Keratinocyte (primary cell): ENCODE measurements at places on chromosomes 13 and 19. TPM values are rescaled to one million over a fixed set of nuclear protein-coding genes. Genes with fewer than 3 reads are reported as not detected.

GRCh38 chr13:81377921-81378320, 1037.0 kb upstream of the SPRY2 start:
- no peaks in the 10 kb centered on the region for H3K4me1 ChIP-seq
- no peak for DNase-seq
- H3K36me3 ChIP-seq, result no peaks in the 10 kb centered on the region
- no peak overlapping the region for H3K4me3 ChIP-seq
- no peak overlapping the region for H3K27ac ChIP-seq

GRCh38 chr19:53707278-53707677, 75.5 kb downstream of the DPRX start:
- no peak overlapping the region for H3K27ac ChIP-seq
- no peak overlapping the region for H3K4me3 ChIP-seq
- no peaks in the 10 kb centered on the region for H3K4me1 ChIP-seq
- no peaks in the 10 kb centered on the region for H3K36me3 ChIP-seq
- H3K27me3 ChIP-seq, result no peaks in the 10 kb centered on the region

DNA sequence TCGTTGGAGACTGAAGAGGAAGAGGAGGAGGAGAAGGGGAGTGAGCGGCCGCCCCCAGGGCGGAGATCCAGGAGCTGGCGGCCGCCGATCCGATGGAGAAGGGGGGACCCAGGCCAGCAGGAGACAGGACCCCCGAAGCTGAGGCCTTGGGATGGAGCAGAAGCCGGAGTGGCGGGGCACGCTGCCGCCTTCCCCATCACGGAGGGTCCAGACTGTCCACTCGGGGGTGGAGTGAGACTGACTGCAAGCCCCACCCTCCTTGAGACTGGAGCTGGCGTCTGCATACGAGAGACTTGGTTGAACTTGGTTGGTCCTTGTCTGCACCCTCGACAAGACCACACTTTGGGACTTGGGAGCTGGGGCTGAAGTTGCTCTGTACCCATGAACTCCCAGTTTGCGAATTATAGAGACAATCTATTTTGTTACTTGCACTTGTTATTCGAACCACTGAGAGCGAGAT, 1.8 kb downstream of the GADD45B start:
- no peaks in the 10 kb centered on the region for H3K27me3 ChIP-seq
- peak overlapping the region; percentile 99 for H3K4me3 ChIP-seq
- H3K36me3 ChIP-seq, result peaks cover 5% of the 10 kb centered on the region

The ZNF470 gene
- polyA plus RNA-seq, result 1.7 to 3.2 TPM (median 2.7 TPM) in 3 replicates

The GRIK5 gene
- 0.06 to 0.44 TPM (median 0.17 TPM) in 3 replicates for polyA plus RNA-seq

The GPR108 gene
- polyA plus RNA-seq, result 57.7 to 89.8 TPM (median 62.9 TPM) in 3 replicates

The NDUFB7 gene
- polyA plus RNA-seq, result 122 to 267 TPM (median 146 TPM) in 3 replicates

The RFXAP gene
- 1.0 to 2.8 TPM (median 1.4 TPM) in 3 replicates for polyA plus RNA-seq
